ENCODE measurements at places on chromosomes 4 and X.

DNA sequence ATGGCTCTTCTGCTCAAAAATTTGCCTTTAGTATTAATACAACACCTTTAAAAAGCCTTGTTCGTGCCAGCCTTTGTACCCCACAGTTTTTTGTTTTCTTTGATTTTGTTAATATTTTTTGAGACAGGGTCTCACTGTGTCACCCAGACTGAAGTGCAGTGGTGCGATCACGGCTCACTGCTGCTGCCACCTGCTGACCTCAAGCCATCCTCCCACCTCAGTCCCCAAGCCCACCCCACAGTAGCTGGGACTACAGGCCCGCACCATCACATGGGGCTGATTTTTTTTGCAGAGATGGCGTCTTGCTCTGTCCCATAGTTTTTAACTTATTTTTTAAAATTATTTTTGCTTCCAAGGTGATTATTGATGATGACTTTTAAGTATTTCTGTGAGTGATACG is 134.0 kb downstream of the HTR2C start:
- no peak for DNase-seq

- no peak for DNase-seq
These were observed 36.1 kb downstream of the FRMPD4 start for GRCh38 chrX:12174358-12174757.

- DNase-seq = no peak
These were observed 58.8 kb upstream of the AFAP1 start for GRCh38 chr4:7998447-7998846.

GRCh38 chr4:85210353-85210752 is 243.9 kb upstream of the WDFY3 start:
- DNase-seq = peak; percentile 44

- no peak for DNase-seq
These were observed 39.3 kb upstream of the WWC2 start for GRCh38 chr4:183059797-183060196.

- no peak for DNase-seq
These were observed 175.5 kb upstream of the CASK start for GRCh38 chrX:42098900-42099299.

All from HS-5 (cell line).